ENCODE measurements at places on chromosomes 5 and 9. TPM values are rescaled to one million over a fixed set of nuclear protein-coding genes. Genes with fewer than 3 reads are reported as not detected.

Gene GRIN1
- total RNA-seq: 0.36 TPM

DNA sequence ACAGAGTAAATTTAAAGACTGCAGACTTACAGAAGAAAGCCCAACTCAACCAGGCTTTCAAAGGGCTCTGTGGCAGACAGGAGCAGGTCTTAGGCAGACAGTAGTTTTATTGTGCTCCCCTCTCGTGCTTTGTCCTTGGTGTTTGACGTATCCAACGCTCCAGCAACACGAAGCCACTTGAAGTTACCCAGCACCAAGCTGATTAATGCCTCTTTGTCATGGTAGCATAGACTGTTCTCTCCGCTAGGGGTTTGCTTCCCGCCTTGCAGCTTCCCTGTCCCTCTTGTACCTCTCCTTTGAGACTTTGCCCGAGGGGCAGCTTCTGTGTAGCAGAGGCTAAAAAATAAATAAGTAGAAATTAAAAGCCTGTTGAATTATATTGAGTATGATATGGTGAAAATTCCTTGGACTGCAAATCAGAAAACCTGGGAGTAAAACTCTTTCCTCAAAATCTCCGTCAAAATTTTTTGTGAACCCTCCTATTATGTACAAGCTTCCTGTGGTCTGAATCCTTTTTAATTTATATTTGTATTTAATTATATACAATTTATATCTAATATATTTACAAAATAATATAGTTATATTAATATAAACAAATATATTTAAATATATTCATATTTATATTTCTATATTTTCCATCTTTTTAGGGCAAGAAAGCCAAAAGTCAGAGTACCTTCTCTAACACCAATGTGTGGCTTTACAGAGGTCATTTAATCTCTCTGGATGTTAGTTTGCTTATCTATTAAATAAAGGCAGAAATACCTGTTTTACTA lies 405.4 kb downstream of the DMAC1 start:
- DNase-seq: no peak

Gene GABRA6
- not detected for total RNA-seq

Gene GBGT1
- 14.0 TPM for total RNA-seq

- no peak for DNase-seq
These were observed 76.1 kb downstream of the ARRDC3 start for GRCh38 chr5:91307048-91307447.

Gene OTP
- total RNA-seq: not detected

GRCh38 chr9:137276473-137277328 lies 825 bp upstream of the TOR4A start:
- peak; percentile 84 for DNase-seq

GRCh38 chr5:180376511-180376910 lies 23.4 kb upstream of the GFPT2 start:
- no peak for DNase-seq

DNA sequence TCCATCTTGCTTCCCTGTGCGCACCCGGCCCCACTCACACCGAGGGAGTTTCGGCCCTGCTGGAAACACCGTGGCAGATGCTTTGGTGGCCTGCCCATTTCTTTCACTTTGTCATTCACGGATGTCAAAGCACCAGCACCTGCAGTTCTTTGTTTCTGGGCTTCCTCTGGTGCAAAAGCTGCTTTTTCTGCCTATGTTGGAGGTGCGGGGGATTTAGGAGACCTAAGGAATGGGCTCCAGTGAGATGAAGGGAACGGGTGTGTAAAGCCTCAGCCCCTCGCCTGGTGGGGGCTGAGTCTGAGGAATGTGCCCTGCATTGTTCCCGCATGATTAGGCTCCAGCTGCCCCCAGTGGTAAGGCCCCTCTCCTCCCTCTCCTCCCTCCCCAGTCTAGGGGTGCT lies 62.3 kb downstream of the THBS4 start:
- no peak for DNase-seq

DNA sequence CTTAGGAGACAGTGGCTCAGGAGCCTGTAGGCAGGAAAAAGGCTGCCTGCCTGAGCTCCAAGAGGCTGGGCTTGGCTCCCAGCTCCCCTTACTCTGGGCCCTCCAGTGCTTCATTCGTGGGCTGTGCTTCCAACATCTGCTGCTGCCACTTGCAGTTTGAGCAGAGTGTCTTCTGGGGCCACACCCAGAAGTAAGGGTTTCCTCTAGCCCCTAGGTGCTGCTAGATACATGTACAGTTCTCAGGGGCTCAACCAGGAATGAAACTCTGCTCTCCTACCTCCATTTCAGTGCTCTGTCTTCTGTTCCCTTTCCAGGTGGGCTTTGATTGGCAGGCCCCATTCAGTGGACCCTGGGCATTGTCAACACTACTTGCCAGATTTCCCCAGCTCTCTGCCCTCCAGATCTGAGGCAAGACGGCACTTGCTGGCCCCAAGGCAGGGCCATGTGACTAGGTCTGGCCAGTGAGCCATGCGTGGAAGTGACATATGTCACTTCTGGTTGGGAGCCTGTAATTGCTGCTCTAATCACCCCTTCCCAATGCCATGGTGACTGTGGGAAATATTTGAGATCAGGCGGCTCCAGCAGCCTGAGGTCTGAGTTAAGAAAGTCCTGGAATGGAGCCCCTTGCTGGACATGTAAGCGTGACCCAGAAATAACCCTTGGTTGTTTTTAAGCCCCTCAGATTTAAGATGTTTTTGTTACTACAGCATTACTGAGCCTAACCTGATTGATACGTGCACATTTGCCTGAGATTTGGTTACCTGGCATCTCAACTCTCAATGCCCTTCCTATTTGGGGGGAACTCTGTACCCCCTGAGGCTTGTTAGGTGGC lies 9.4 kb upstream of the BOD1 start:
- no peak for DNase-seq

Gene LCN12
- 6.8 TPM for total RNA-seq

- peak; percentile 61 for DNase-seq
These were observed 123.2 kb downstream of the JAKMIP2 start for GRCh38 chr5:147659166-147659929.

DNA sequence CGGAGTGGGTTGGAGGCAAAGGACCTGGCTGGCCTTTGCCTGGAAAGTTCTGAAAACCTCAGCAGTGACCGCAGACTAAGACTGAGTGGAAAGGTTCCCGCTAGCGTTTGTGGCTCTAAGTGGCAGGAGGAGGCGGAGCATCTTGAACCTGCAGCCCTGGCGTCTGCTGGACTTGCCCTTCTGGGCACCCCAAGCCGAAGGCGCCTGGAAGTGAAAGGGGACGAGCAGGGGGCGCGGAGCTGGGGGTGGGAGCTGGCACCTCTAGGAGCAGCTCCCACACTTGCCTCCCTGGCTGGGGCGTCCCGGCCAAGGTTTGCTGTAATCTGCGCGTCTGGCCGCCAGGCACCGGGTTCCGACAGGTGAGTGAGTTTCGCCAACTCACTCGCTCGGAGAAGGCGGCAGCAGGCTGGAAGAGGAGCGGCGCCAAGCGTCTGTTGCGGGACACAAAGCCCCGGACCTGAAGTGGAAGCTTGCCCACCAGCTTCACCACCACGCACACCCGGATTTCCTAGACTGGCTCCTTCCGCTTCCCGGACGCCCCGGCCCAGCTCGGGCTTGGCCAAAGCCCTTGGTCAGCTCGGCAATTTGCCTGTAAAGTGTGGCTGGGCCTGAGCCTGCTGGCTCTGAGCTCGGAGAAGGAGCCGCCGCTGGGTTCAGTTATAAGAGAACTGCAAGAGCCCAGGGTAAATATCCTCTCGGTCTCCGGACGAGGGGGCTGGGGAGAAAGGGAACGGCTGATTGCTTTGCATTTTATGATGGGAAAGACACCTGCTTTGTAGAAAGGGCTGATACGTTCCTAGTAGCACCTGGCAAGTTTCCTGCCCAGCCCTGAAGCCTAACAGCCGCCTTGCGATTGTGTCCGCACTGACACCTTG lies at the start of gene GNA14:
Gene GNA14, minus strand, starts transcription at position 89 of the 875 bp plus-strand sequence. CDS start 529 bp downstream, outside the sequence.
- peak; percentile 79 for DNase-seq

DNA sequence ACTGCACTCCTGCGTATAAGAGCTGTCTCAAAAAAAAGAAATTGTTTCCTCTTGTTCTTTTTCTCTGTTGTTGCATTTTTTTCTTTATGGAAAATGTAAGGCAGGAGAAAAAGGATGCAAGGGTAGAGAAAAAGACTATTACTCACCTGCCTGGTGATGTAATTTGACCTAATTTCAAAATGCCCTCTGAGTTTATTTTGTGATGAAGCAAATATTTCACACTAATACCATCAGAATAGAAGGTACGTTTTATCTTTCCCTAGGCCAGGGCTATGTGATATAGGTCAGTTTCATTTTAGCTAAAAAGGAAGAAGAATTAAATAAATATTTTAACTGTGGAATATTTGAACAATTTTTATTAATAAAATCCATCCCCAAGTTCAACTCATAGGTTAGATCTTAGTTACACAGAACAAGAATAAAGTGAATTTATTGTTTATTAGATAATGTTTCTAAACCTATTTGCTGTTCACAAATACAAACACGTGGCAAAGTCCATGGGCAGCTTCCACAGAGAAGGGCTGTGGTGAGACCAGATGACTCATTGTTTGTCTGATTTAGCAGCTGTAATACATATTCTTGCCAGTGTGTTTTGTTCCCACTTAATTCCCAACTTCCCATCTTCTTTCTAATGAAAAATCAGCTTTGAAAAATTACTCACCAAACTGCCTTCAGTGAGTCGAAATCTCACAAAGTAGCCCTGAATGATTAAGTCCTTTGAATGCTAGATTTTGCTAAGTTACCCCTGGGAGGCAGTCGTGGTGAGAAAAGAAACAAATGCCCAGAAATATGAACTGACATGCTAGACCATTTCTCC lies 52.8 kb upstream of the CCDC112 start:
- DNase-seq: no peak

Gene CCNO
- total RNA-seq: 0.29 TPM

GRCh38 chr5:155750101-155750500 lies 576.9 kb upstream of the SGCD start:
- DNase-seq: no peak

GRCh38 chr5:43674536-43674935 lies 71.6 kb downstream of the NNT start:
- DNase-seq: no peak

DNA sequence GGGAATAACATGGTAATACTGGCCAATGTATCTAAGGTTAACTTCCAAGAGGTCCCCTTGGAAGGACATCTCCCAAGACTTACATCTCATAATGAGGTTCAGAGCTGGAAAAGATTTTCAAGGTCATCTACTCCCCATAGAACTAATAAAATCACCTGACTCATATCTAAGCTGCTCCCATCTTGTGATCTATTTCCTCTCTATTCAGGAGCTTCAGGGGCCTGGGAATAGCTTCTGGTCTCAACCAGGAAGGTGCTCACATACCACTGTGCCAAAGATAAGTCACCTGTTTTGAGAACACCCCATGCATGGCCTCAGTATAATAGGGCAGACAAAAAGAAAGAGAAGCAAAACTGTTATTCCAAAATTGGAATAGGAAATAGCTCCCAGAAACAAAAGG lies 74.2 kb downstream of the OXCT1 start:
- no peak for DNase-seq

- DNase-seq: no peak
These were observed 140.6 kb upstream of the ZNF366 start for GRCh38 chr5:72647806-72648205.

DNA sequence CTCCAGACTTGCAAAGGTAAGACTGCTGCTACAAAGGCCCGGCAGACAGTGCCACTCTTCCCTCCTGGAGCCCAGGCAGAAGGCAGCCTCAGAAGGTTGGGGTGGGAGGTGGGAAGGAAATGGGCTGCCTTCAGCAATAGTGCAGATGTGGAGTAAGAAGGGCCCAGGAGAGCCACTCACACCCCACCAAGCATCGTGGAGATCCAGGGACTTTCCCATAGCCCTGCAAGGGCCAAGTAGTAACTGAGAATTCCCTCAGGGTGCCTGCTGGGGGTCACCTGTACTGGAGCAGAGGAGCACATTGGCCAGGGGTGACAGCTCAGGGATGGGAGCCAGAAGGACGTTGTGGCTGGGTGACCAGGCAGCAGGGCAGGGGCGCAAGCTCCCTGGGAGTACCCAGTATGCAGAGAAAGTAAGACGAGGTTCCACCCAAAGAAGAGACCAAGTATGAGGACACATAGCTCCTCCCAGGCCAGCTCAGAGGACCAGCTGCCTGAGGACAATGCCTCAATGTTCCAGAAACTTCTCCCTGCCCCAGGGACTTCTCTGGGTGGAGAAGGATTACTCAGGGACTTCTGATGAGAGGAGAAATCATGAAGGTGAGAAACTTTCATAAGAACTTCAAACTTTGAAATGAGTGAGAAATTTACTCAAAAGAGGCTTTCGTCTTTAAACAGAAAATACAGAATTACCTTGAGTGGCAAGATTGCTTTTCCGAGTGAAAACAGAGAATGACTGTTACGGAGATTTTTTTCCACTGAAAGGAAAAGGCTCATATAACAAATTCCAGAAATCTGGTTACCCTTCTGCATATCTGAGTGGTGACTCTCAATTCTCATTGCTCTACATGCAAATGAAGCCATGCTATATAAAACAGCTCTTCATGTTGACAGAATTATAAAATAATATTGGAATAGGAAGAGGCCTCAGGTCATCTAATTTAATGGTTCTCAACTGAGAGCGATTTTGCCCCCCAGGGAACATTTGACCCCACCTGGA lies 87.9 kb upstream of the TRIO start:
- no peak for DNase-seq

DNA sequence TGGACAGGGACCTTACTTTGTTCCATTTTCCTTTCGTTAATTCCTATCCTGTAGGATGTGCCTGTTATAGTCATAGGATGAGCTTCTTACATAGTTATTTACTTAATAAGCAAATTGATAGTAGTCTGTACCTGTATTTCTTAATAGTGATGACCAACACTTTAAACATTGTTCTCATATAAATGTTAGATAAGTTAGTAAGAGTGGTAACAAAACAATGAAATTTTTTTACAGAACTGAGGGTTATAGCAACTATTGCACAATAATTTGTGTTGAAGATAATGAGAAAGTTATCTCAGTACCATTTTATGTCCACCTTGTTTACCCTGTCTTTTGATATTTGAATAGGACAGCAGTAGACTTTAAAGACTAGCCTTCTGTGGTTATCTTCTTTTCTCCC lies 162.9 kb upstream of the ELL2 start:
- no peak for DNase-seq

Gene TNFSF15
- total RNA-seq: 0.80 TPM

DNA sequence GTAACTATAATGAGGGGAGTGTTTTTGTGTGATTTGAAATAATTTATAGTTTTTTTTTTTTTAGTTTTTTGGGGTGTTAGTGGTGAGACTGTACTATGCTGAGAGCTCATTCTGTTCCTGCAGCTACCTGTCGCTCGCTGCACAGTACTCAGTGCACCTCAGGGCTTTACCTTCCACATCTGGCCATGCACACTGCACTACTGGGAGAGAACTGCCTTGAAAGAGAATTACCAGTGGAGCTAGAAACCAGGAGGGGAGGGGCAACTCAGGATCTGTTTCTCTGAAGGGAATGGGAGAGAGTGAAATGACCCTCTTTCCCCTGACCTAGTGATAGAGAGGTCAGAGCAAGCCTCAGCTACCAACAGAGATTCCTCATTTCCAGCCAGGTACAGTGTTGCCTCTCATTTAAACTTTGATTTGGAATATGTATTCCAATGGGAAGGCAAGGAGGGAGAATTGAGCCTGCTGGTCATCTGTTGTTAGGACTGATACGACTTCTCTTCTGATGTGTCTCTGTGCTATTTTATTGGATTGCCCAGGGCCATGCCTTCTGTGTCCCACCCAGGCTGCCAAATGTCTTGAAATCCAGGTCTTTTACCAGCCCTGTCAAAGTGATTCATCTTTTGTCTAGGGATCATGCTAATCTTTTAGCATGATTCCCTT lies 8.9 kb downstream of the ATG10 start:
- no peak for DNase-seq

Gene C9orf43
- 0.55 TPM for total RNA-seq

- no peak for DNase-seq
These were observed 97.8 kb downstream of the MAST4 start for GRCh38 chr5:66694036-66694435.

Gene IPO11
- total RNA-seq: 21.9 TPM

Gene ORM2
- 1.0 TPM for total RNA-seq

All from mucosa of descending colon (tissue), 3 donors.